ENCODE measurements at places on chromosomes 3 and 15.

- DNase-seq: no peak
Measured at GRCh38 chr3:68904064-68904463, 28.3 kb downstream of the TAFA4 start.

- DNase-seq: no peak
Measured at GRCh38 chr3:108295421-108296175, 750 bp upstream of the HHLA2 start.

- DNase-seq: no peak
Measured at GRCh38 chr3:30553641-30554316, 52.6 kb upstream of the TGFBR2 start.

DNA sequence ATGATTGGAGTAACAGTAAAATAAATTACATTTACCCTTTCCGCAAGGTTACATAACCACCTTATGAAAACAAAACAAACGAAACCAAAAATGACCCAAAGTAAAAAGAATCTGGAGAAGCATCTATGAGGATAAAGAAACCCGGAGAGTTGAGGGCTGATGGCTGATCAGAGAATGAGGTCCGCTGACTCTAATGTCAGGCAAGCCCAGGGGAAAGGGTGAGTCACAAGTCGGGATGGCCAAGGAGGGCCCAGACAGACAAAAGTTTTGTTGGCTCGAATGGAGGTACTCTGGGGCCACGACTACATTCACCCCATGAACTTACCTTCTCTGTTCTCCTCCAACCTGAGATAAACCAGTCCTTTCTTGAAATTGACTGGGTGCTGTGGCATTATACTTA lies 95.7 kb downstream of the RORA start:
- DNase-seq: no peak

- DNase-seq: no peak
Measured at GRCh38 chr15:31320022-31320421, 6.6 kb upstream of the KLF13 start.

- DNase-seq: no peak
Measured at GRCh38 chr3:48208076-48208475, 15.2 kb upstream of the CAMP start.

- no peak for DNase-seq
Measured at GRCh38 chr3:183409219-183409618, 19.2 kb downstream of the MCF2L2 start.

DNA sequence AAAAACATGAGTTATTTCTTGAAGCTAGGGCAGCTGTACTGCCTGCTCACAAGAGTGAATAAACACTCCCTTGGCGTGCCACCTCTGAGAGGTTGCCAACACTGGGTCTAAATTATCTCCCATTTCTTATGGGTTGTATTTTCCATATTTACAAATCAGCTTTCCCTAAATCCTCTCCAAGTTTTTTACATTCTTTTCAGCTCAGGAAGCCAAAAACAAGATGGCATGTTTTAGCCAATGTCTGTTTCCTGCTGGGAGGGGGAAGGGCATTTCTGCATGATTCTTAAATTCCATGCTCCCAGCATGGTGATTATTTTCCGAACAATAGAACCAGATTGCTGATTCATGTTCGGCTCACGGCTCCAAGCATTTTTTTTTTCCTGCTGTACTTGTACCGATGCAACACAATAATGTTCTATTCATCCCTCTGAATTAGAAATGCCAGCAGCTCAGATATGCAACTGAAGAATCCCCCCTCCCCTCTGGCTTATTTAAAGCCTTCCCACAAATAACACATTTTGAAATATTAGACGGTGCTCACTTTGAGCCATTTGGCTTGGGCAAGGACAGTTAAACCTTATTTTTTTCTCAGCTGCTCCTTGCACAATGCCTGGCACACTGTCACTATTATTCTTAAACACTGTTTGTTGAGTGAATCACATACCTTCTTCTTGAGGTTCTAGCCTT lies 252.5 kb downstream of the THRB start:
- DNase-seq: no peak

- DNase-seq: no peak
Measured at GRCh38 chr3:124526601-124527000, 203.7 kb upstream of the UMPS start.

- no peak for DNase-seq
Measured at GRCh38 chr15:39497759-39498565, 82.9 kb upstream of the THBS1 start.

DNA sequence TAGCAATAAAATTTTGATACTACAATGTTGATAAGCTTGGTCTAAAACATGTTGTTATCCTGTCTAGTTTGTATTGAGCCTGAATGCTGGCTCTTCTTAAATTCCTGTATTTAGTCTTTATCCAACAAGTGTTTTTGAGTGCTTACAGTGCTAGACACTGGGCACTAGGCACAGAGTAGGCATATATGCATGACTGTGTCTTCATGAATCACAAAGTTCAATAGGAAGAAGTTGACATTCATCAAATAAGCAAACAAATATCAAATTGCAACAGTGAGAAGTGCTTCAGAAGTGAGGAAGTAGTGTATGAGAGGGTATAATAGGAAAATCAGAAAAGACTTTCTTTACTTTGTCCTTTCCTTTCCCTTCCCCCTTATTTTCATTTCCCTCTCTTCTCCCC lies 6.8 kb downstream of the CD96 start:
- no peak for DNase-seq

- DNase-seq: no peak
Measured at GRCh38 chr3:129947538-129948240, 26.8 kb upstream of the TRH start.

DNA sequence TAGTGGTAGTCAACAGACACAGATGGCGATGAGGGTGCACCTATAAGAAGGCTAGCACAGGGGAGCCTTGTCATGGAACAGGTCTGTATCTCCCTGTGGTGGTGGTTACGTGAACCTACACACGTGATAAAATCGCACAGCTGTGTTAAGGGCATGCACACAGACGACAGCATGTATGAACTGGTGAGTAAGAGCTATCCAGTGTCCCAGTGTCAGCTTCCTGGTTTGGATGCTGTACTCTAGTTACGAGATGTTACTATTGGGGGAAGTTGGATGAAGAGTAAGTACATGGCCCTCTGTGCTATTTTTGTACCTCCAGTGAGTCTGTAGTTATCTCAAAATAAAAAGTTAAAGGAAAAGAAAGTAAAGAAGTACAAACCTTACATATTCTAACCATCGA lies 38.2 kb downstream of the MTMR10 start:
- DNase-seq: no peak

- DNase-seq: no peak
Measured at GRCh38 chr3:72154391-72155335, 369.7 kb upstream of the PROK2 start.

- no peak for DNase-seq
Measured at GRCh38 chr3:27903446-27903845, 181.3 kb upstream of the EOMES start.

GRCh38 chr15:26095710-26096330 lies 232.7 kb upstream of the ATP10A start:
- DNase-seq: no peak

GRCh38 chr3:14336749-14337598 lies 65.4 kb upstream of the SLC6A6 start:
- DNase-seq: no peak

- no peak for DNase-seq
Measured at GRCh38 chr3:179301645-179302044, 21.2 kb upstream of the ZNF639 start.

DNA sequence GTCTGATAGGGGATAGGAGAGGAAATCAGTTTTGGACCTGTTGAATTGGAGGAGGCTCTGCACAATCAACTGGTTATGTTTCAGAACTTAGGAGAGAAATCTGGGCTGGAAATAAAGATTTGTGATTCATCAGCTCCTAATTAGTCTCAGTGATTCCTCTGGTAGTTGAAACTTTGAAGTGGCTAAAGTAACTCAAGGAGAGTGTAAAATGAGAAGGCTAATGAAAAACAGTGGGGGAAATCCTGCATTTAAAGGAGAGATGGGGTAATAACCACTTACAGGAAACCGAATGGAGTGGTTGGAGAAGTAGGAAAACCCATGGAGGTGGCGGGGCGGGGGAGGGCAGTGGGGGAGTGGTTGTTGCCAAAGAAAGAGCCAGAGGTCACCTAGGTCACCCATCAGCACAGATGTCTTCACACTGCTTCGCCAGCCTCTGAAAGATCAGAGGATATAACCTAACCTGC lies 32.6 kb downstream of the MAP2K5 start:
- no peak for DNase-seq

DNA sequence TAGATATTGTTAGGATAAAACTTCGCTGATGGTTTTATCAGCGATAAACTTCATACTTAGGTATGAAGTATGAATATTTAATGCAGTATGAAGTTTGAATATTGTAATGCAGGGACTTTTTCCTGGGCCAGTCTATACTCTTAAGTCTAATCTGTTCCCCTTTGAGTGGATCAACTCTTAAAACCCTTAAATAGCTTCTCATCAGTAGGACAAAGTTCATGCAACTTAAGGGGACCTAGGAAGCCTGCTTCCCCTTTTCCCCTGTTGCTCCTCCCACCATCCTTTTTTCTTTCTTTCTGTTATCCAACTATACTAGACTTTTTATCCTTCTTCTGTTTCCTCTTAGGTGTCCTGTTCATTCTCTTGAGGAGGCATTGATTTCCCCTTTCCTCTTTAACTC lies 78.7 kb downstream of the MITF start:
- DNase-seq: no peak

Measured in activated T-cell treated with anti-CD3 and anti-CD28 coated beads for 4 hours (primary cell).